ENCODE measurements at places on chromosomes 1 and 21. TPM values are rescaled to one million over a fixed set of nuclear protein-coding genes. Genes with fewer than 3 reads are reported as not detected.

Gene KCNE1
- 0.05 TPM for total RNA-seq

Gene CR1
- not detected for total RNA-seq

Gene OR6K3
- not detected for total RNA-seq

Gene DSCAM
- total RNA-seq: not detected

Gene SERTAD4
- total RNA-seq: 0.23 TPM

Gene PLA2G2D
- total RNA-seq: not detected

Gene RHCE
- total RNA-seq: not detected
